Keratinocyte (primary cell): ENCODE measurements at places on chromosomes 7 and 10. TPM values are rescaled to one million over a fixed set of nuclear protein-coding genes. Genes with fewer than 3 reads are reported as not detected.

GRCh38 chr7:46576950-46577349 is 655.9 kb upstream of the IGFBP3 start:
- no peak for DNase-seq

- DNase-seq: no peak
These were observed 217.1 kb downstream of the IPMK start for GRCh38 chr10:58050575-58050974.

DNA sequence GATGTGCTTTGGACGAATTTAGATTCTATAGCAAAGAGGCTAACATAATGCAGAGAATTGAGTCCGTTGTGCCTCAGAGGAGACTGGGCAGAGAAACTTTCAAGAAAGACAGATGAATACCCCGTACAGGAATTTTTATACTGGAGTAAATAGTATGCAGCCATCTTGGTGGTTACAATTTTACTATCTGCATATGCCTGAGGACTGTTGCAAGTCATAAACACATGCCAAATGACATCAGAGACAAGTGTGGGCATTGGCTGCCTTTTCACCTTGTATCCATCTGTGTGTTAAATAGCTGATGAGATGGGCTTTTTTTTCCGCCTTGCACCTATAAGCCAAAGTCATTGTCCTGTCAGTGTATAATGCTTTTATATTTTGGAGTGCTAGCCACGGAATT is 267.5 kb upstream of the SP4 start:
- DNase-seq: no peak

DNA sequence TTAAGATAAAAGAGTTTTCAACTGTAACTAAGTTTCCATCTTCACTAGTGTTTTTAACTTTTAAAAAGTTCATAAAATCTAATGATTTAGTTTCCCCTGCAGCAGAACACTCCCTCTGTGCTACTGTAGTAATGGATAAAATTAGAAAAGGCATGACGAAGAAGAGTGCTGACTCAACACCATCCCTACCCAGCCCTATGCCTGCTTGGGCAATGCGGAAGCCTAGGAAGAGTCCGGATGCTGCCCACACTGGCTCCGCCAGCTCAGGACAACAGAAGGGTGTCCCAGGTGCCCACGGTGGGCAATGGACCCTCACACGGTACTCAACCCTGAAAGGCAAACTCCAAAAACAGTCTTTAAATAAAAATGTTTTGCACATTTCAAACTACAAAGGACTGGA is 118.2 kb downstream of the LARP4B start:
- DNase-seq: no peak

DNA sequence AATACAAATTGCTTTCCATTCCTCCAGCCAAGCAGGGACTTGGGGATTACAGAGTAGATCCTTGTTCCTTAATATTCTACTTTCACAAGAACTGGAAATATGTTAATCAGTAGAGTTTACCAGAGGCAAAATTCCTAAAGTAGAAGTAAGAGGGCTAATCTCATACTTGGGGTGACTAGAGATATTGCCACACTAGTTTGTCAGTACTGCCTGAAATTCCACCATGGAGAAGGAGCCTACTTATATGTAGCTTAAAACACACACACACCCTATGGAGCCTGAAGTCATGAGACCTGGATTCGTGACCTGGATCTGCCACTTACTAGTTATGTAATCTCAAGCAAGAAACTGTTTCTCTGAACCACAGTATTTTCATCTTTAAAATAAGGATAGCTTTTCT is 33.9 kb downstream of the STRIP2 start:
- no peak for DNase-seq

GRCh38 chr7:79282882-79283602 is 170.4 kb downstream of the MAGI2 start:
- DNase-seq: no peak

DNA sequence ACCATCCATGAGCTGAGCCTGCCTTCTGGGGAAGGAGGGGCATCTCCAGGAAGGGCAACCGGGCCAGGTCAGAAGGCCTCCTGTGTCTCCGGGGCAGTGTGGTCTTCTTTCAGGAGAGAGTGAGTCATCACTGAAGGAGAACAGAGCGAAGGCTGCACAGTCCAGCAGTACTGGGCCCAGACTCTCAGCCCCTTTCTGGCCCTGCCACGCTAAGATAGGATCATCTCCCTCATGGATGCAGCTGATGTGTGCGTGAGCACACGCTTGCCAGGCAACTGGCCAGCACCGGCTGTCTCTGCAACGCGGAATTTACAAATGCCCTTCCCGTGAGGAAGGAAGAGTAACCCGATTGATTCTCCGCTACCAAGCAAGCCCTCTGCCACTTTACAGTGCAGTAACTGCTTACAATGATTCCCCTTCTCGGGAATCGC is 328.2 kb downstream of the TNS3 start:
- DNase-seq: no peak

GRCh38 chr10:100053686-100054460 is 27.8 kb downstream of the CPN1 start:
- DNase-seq: no peak

- DNase-seq: no peak
These were observed 117.6 kb downstream of the TSPAN12 start for GRCh38 chr7:120740348-120740747.

- no peak for DNase-seq
These were observed 47.6 kb downstream of the SLIT1 start for GRCh38 chr10:97138174-97138573.

DNA sequence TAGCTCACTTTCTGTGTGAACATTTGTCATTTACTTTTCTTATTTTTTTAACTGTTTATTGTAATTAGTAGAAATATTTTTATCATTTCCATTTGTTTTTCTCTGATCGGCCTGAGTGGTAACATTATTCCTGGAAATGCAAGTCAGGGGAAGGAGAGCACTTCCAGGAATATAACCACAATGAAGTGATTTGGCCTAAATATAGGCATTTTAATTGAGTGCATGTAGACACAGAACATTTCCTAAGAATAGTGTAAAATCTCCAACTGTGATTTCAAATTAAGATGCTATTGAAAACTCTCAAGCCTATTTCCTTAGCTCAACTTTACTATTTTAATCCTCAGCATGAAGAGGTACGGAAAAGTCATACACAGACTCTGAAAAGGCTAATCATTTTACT is 86.5 kb upstream of the SKAP2 start:
- no peak for DNase-seq

- DNase-seq: no peak
These were observed 38.9 kb upstream of the YAE1 start for GRCh38 chr7:39527296-39527695.

GRCh38 chr7:130489140-130489983 is 2.5 kb upstream of the MEST start:
- DNase-seq: no peak

DNA sequence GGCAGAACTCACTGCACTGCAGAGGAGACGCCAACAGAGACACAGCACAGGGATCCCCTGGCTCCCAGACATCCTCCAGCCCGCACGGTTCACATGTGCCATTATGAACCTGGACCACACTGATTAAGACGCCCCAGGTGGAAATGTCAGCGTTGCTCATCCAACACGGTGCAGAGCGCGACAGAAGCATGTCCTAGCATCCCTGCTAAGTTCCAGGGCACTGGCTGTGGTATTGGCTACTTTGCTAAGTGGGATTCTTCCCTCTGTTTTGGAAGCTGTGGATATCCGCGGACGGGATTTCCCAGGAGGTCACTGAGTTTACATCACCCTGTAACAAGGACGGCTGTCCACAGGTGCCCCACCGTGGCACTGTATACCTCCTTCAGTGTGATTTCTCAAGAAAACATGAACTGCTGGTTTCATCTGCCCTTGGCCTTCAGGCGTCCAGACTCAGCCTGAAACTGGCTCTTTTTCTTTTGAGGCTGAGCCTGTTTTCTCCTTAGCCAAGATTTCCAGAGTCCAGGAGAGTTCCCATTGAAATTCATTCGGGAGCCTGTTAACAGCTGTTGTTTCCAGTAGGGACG is 324.0 kb downstream of the WDR37 start:
- no peak for DNase-seq

DNA sequence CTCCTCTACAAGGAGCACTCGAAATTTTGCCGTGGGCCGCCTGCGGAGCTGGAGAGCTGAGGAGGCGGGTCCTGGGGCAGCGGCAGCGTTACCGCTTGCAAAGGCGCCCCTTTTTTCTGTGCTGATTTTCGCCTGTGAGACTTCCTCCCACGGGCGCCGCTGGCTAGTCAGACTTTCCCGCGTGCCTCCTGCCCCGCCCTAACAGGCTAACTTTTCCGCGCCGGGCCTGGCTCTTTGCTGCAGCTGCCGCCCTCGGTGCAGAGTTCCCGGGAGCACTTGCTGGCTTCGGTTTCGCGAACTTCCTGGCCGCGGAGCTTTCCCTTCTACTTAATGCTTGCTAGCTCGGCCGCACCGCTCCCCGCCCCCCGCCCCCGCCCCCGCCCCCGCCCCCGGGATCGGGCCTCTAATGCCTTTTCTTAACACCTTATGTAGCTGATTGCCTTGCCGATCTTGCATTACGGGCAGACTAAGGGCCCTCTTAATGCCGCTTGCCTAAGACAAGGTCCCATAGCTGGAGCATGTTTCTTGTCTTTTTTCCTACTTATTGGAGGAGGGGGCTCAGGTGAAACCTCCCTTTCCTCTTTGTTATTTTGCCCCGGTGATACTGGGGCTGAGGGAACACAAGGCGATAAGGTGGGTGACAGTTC is 37.9 kb upstream of the RASGEF1A start:
- DNase-seq: no peak

DNA sequence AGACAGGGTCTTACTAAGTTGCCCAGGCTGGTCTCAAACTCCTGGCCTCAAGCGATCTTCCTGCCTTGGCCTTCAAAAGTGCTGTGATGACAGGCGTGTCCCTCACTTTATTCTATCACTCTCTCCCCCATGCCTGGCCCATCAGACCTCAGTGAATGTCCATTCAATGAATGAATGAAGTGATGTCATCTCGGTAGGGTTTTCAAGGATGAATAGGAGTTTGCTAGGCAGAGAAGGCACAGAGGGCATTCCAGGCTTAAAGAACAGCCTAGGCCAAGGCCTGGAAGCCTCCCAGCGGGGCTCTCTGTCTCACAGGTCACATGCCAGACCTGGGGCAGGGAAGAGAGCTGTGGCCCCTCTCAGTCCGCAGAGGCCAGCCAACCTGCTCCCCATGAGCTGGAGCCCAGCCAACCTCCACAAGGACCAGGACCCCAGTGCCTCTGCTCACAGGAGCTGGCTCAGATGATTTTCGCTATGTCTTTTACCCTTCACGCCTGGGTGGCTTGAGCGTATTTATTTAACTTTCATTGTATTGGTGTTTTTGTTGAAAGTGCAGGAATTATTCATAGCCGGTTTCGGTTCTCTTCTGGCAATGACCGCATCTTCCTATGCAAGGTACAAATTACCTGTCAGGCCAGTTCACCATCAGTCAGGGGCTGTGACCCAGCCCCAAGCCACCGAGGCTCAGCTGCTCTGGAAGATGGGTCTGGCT is 11.8 kb upstream of the TNRC18 start:
- no peak for DNase-seq

- no peak for DNase-seq
These were observed 175.3 kb upstream of the RHEB start for GRCh38 chr7:151694828-151695580.

DNA sequence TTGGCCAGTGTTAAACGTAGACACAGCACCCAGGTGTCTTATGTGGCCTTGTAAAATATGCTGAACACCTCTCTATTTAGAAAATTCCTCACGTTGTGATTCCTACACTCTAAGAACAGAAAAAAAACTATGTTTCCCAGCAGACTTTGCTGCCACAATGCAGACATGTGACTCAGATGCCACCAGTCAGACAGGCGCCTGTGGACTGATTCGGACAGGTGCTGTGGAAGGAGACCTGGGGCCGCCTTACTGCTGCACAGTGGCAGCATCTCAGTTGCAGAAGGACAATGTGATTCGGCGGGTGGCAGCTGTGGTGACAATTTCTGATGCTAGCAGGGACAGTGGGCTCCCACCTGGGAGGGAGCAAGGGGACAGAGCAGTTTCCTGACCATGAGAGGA is 88.8 kb downstream of the C10orf90 start:
- no peak for DNase-seq

GRCh38 chr7:128791972-128792327 is 182 bp downstream of the CCDC136 start:
- DNase-seq: no peak

DNA sequence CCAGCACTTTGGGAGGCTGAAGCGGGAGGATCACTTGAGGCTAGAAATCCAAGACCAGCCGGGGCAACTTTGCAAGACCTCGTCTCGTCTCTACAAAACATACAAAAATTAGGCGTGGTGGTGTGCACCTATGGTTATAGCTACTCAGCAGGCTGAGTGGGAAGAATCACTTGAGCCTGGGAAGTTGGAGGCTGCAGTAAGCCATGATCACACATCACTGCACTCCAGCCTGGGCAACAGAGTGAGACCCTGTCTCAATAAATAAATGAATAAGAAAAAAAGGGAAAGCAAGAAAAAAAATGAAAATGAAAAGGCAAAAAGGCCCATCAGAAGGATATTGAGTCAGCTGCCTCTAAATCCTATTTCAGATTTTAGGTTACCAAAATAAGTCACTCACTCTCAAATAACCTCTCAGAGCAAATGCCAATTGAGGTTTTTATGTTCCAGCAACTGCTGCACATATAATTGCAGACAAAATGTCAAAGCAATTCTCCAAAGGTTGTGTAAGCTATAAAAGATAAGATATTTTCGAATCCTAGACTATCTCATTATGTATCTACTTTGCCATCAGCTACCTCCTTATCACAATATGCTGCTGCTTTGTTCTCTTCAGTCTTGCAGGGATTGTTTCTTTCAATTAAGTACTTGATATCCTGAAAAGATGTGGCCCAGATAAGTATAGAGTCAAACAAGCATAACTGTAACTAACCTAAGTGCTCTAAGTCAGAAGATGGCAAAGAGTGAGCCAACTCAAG is 4.7 kb downstream of the BAZ1B start:
- DNase-seq: no peak

- no peak for DNase-seq
These were observed 40.3 kb downstream of the COL17A1 start for GRCh38 chr10:104045151-104046089.

- DNase-seq: no peak
These were observed 275.9 kb downstream of the PRPF18 start for GRCh38 chr10:13862546-13863233.

GRCh38 chr7:159120540-159120919 is 24.1 kb downstream of the VIPR2 start:
- no peak for DNase-seq

DNA sequence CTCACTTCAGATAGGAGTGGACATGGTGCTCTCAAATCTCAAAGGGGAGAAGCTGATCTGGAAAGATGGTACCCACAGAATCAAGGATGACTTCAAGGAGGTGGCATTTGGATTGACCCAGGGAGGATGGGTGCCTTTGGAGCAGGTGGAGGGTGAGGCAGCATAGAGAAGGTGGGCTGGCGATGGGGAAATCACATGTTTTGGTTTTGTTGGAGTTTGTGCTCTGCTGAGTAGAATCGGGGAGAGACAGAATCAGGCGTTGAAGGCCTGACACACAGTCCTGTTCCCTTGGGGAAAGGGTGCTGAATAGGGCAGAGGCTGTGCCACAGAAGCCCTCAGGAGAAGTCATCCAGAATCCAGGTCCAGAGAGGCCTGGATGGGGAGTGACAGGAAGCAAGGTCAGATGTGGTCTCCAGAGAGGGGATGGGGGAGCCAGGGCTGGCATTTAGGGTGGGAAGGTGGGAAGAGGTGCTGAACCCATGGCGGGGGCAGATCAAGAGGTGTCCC is 291.1 kb downstream of the GLRX3 start:
- no peak for DNase-seq

RTKN2 gene
- 1.2 to 3.2 TPM (median 2.2 TPM) in 3 replicates for polyA plus RNA-seq

NEBL gene
- polyA plus RNA-seq: 1.7 to 5.8 TPM (median 4.5 TPM) in 3 replicates
